Psoas muscle (tissue), 8 donors: ENCODE measurements at places on chromosomes 2 and 18. TPM values are rescaled to one million over a fixed set of nuclear protein-coding genes. Genes with fewer than 3 reads are reported as not detected.

The SEPTIN10 gene
- total RNA-seq = 39.8 TPM

The ERMN gene
- total RNA-seq = not detected

The CDH19 gene
- total RNA-seq = 0.25 TPM

The TEKT4 gene
- total RNA-seq = 0.17 TPM

- H3K4me3 ChIP-seq = no peak overlapping the region
- H3K27ac ChIP-seq = no peak overlapping the region
- no peaks in the 10 kb centered on the region for H3K4me1 ChIP-seq
- no peaks in the 10 kb centered on the region for H3K27me3 ChIP-seq
Observed at GRCh38 chr2:148926291-148926961, 51.4 kb downstream of the KIF5C start.

DNA sequence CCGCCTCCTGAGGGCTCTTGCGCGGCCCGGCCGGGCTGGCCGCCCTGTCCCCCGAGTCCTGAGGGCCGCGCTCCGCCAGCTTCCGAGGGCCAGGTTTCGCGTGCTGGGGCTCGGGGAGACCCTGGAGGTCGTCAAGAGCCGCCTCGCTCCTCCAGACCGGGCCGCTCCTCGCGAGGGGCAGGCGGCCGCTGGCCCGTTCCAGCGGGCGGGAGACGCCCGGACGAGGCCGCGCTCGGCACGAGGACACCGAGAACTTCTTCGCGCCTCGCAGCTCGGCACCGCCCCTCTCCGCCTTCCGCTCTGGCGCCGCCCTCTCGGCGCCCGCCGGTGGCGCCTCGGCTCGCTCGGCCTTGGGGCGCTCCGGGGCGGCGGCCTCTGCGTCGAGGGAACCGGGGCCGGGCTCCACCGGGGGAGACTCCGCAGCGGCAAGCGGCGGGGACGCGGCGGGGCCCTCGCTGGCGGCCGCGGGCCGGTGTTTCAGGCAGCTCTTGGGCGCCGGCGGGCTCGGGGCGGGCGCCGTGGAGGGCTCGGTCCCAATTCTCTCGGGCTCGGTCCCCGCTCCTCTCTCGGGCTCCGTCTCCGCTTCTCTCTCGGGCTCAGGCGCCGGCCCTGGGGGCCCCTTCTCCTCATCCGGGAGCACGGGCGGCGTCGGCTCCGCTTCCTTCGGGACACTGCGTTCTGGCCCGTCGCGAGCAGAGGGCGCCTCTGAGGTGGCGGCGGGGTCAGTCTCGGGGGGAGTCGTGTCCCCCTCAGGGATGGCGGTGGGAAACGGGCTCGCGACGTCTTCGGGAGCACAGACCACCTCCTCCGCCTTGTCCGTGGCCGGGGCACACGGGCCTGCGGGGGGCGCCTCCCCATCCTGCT is 91.6 kb upstream of the MGAT4A start:
- DNase-seq = peak; percentile 53
- peaks cover 16% of the 10 kb centered on the region for H3K27me3 ChIP-seq
- no peaks in the 10 kb centered on the region for H3K36me3 ChIP-seq
- no peaks in the 10 kb centered on the region for H3K4me1 ChIP-seq
- H3K4me3 ChIP-seq = peak overlapping the region; percentile 63

DNA sequence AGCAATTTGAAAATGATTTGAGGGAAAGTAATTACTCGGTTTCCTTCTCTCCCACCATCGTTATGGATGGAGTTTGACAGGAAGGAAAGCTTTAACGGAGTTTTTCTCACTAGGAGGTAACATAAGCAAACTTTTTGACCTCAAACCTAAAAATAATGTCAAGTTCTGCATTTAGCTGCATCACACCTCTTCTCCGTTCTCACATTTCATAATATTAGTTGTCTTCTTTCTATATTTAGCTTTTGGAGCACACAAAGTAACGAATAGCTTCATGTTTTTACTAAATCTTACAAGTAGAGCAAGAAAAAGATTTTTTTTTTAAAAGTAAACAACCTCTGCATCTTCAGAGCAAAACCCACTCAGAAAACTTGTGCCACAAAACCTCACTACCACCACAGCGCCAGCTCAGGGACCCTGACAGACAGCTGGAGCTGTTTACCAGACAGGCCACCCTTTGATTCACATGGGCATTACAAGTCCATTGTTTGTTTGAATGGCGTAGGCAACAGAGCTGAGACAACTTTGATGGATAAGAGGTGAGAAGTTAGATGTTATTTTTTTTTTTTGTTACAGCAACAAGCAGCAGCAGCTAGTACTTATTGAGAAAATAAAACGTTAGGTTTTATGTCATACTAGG is 21.9 kb upstream of the ICOS start:
- no peak overlapping the region for H3K27ac ChIP-seq
- no peaks in the 10 kb centered on the region for H3K4me1 ChIP-seq
- H3K36me3 ChIP-seq = no peaks in the 10 kb centered on the region
- H3K4me3 ChIP-seq = no peak overlapping the region
- DNase-seq = no peak

DNA sequence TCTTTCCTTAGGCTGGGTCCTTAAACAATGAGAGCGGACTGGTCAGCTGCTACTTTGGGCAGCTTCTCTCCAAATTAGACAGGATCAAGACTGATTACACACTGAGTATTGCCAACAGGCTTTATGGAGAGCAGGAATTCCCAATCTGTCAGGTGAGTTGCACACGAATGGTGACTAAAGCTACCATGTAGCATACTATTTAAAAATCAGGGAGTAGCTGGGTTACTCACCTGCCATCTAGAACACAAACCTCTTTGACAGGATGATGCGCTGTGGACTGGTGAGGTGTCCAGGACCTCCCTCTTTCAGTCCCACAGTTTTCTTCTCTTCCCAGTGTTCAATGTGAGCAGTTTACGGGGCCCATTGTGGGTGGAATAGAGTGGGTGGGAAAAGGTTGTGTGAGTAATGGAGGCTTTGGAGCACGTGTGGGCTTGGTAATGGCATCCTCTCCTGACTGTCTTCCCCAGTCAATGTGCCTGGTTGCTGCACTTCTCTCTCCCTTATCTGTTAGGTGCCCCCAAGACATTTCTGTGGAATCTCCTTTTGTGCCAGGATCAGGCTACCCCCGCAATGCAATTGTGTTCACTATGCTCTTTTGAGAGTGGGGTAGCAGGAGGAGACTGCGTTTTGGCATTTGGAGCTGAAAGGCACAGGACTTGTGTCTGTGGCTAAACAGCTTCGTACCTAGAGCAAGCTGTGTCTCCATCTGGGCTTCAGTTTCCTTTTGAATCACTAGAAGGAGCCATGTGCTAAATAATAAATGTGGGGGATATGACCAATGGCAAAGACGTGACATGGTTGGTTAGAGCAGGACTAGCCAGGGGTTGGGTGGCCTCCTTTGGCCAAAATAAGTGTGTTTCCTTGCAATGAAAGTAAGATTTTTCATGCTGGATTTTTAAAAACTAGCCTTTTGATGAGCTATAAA is 17.7 kb downstream of the SERPINB12 start:
- H3K27me3 ChIP-seq = no peaks in the 10 kb centered on the region
- H3K4me1 ChIP-seq = no peaks in the 10 kb centered on the region
- no peak for DNase-seq
- H3K4me3 ChIP-seq = no peak overlapping the region

GRCh38 chr18:32770054-32770665 is 2.7 kb downstream of the KLHL14 start:
- no peaks in the 10 kb centered on the region for H3K36me3 ChIP-seq
- H3K27ac ChIP-seq = no peak overlapping the region
- DNase-seq = no peak

GRCh38 chr2:233375490-233376314 is 21.4 kb downstream of the DGKD start:
- no peak overlapping the region for H3K4me3 ChIP-seq
- H3K36me3 ChIP-seq = no peaks in the 10 kb centered on the region
- no peak overlapping the region for H3K27ac ChIP-seq
- H3K27me3 ChIP-seq = no peaks in the 10 kb centered on the region
- H3K4me1 ChIP-seq = peaks cover 25% of the 10 kb centered on the region

DNA sequence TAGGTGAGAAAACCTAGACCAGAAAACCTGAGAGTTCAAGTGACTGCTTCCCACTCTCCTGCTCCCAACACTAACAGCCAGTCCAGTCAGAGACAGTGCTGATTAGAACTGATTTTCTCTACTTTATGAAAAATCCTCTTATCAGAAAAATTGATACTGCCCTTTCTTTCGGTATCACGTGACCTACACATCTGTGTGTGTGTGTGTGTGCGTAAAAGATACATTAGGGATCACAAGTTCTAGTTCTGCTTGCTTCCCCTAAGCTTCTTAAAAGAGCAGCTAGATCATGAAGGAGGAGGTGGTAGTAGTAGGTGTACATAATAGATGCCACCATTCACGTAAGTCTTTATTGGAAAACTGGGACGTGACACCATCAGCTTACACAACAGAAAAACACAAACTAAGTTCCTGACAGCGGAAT is 1.5 kb downstream of the ARL5A start:
- no peaks in the 10 kb centered on the region for H3K36me3 ChIP-seq
- H3K27ac ChIP-seq = peak overlapping the region; percentile 93
- H3K27me3 ChIP-seq = no peaks in the 10 kb centered on the region
- peaks cover 60% of the 10 kb centered on the region for H3K4me1 ChIP-seq
- DNase-seq = no peak

DNA sequence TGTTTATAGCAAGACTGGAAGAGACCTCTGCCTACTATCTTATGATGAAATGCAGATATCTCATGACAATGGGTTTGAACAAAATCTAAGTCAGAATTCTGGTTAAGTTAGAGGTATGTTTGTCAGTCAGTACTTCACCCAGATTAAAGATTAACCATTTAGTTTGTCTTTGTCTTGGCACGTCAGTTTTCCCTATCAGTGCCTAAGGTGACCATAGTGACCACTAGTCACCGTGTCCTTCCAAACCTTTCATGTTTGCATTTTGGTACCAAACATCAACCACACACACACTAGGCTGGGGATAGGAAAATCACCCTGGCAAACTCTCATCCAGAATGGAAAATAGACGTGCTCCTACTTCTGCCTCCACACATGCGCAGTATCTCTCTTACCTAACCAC is 248.9 kb downstream of the PIEZO2 start:
- no peak for DNase-seq
- H3K4me3 ChIP-seq = no peak overlapping the region
- no peaks in the 10 kb centered on the region for H3K4me1 ChIP-seq
- H3K27me3 ChIP-seq = no peaks in the 10 kb centered on the region
- no peaks in the 10 kb centered on the region for H3K36me3 ChIP-seq

DNA sequence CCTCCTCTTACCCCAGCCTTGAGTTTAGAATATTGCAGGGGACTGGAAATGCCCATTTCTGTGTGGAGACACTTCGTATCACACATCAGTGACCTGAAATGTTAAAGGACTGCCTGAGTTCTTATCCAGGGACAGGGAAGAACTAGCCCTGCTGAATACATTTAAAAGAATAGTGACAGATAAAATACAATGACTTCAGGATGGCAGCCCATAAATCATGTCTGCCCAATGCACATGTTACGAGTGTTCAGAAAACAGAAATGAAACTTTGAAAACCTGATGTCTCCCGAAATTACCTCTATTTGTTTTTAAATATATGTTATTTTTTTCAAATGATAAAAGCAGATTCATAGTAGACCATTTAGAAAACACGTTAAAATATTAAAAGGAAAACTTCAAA is 22.3 kb upstream of the RAB12 start:
- no peaks in the 10 kb centered on the region for H3K4me1 ChIP-seq
- no peak overlapping the region for H3K4me3 ChIP-seq
- H3K36me3 ChIP-seq = no peaks in the 10 kb centered on the region
- DNase-seq = no peak

- H3K4me3 ChIP-seq = no peak overlapping the region
- no peak for DNase-seq
- H3K4me1 ChIP-seq = peaks cover 4% of the 10 kb centered on the region
- H3K27ac ChIP-seq = no peak overlapping the region
- H3K36me3 ChIP-seq = no peaks in the 10 kb centered on the region
Observed at GRCh38 chr2:99980176-99980575, 162.2 kb downstream of the AFF3 start.

DNA sequence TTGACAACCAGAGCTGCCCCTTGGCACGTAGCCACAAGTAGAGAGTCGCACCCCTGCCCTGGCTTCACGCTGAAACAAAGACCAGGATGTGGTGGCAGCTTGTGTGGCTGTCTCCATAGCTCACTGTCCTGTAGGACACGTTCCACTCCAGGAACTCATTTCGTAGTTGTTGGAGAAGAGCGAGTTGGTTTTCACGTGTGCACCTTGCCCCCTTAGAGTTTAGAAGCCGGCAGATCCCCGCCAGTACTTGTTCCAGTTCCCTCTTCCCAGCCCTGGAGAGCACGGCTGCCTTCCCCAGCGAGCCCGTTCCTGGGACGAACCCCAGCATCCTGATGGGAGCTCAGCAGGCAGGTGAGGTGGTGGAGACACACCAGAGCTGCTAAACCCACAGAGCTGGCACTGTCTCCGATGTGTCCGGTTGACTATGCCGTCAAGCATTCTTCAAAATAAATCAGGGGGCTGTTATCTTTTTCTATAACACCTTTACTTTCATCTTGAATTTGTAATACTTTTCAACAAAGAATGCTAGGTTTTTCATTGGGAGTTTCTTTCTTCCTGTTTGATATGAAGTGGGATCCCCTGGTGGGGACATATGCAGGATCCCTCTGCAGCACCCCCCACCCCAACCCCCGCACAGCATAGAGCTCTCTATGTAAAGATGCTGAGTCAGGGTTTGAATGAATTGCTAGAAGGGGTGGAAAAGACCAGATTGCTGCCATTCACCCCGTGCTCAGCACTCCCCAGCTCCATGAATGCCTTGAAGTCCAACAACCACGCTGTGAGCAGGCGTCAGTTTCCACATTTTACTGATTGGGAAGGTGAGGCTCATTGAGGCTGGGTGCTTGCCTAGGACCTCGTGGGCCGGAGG is 44.5 kb downstream of the GREB1 start:
- no peaks in the 10 kb centered on the region for H3K36me3 ChIP-seq
- H3K27ac ChIP-seq = no peak overlapping the region
- no peak overlapping the region for H3K4me3 ChIP-seq
- H3K4me1 ChIP-seq = peaks cover 19% of the 10 kb centered on the region
- no peak for DNase-seq
- no peaks in the 10 kb centered on the region for H3K27me3 ChIP-seq

DNA sequence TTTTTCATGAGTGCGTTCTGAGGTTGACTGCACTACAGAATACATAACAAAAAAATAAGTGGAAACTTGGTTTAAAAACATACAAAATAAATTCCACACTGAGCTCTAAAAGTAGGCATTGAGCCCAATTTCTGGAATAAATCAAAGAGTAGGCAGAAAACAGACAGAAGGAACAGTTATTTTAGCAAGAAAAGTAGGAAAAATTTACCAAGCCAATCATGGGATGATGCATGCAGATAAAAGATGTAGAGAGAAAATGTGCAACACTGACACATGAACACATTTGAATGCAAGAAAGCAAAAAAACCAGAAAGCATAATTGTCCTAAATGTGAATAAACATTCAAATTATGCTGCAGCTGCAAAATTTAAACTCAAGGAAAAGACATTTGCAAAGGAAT is 308.3 kb downstream of the DLGAP1 start:
- H3K27me3 ChIP-seq = no peaks in the 10 kb centered on the region
- no peaks in the 10 kb centered on the region for H3K4me1 ChIP-seq
- no peak overlapping the region for H3K4me3 ChIP-seq
- H3K36me3 ChIP-seq = no peaks in the 10 kb centered on the region
- H3K27ac ChIP-seq = no peak overlapping the region

DNA sequence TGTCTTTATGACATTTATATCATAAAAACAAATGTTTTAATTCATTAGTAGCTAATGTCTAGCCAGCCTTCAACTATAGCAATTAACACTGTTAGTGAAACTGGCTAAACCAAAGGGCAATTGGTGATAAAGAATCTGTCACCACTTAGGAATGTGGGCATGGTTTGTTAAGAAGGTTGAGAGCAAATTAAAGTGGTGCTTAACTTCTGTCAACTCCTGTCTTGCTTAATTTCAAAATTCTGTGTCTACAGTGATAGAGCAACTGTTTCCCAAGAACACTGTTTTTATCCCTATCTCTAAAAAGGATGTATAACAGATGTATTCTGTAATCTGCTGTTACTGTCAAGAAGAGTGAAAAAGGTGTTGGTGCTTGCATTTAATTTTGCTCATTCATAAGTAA is 36.5 kb downstream of the CFAP36 start:
- no peaks in the 10 kb centered on the region for H3K4me1 ChIP-seq
- DNase-seq = no peak
- H3K4me3 ChIP-seq = no peak overlapping the region
- no peaks in the 10 kb centered on the region for H3K27me3 ChIP-seq
- no peak overlapping the region for H3K27ac ChIP-seq
